ENCODE measurements at places on chromosomes 16 and 17.
A peak's percentile ranks its signal among the peaks of the same experiment; 100 is the strongest.

GRCh38 chr16:56764835-56765234, 34.9 kb downstream of the NUP93 start:
- no peak for DNase-seq

DNA sequence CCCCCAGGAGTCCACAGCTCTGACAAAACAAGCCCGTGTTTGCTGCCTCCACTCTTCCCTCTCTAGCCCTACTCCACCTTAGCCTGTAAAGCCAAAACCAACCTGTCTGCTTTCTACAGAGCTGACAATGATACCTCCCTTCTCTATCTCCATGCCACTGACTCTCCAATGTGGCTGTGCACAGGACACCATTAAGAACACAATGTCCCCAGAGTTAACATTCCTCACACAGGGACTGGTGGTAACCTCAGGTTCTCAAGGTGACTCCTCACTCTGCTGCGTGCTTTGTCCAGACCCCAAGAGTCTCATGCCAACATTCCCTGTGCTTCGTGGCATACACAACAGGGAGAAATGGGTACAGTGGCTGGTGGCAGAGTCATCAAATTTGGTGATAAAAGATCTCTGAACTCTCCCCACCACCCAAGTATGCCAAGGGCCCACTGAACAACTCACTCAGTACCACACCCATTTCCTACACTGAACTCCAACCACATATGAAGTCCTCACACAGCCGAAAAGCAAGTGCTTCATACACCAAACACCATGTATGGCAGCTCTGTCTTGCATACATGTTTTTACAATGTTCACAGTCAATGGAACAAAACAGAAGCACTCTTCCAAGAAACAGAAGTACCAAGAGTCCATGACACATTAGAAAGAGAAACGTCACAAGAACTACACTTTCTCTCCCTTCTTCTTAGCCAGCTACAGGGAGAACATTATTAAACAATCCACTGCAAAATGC, 21.1 kb downstream of the CSNK2A2 start:
- DNase-seq = no peak

DNA sequence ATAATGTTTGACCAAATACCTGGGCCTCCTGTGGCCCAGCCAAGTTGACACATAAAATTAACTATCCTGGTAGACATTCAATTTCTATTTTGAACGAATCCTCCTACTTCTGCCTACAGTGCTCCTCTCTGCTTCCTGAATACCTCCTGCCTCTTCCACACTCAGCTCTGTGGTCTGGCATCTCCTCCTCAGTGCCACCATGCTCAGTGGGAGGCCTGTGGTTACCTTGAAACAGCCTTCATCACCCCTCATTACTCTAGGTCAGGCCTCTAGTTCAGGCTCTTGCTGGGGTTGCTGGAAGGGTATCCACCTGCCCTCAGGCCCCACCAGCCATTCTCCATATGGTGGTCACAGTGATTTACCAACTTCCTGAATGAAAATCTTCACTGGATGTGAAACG, 5.1 kb downstream of the LYRM9 start:
- DNase-seq = no peak

- DNase-seq = no peak
These were observed 38.1 kb upstream of the SSTR5 start for GRCh38 chr16:1034230-1035065.

DNA sequence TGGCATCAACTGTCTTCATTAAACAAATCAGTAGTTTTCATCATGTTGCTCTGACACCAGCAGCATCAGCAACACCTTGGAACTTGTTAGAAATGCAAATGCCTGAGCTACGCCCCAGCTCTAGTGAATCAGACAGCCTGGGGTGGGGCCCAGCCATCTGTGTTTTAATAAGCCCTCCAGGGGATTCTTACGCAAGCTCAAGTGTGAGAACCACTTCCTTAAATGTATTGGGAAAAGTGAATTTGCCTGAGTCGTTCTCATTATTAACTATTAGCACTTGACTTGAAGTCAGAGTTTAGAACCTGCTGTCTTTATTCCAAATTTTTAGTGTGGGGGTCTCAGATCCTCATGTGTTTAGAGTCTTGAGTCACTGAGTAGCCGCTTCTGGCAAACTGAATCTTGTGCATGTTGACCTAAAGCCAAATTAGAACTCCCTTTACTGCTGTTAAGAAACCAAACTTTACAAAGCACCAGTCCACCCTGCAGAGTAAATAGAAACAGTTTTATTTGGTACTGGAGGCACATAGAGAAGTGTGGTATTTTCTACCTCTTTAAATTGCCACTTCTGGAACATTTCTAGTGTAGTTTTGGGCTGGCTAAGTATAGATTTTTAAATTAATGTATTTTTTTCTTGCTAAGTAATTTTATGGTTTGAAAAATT, 137.4 kb upstream of the COX10 start:
- no peak for DNase-seq

- DNase-seq = no peak
These were observed 27.0 kb upstream of the NF1 start for GRCh38 chr17:31067691-31068184.

- no peak for DNase-seq
These were observed 17.8 kb upstream of the TMEM219 start for GRCh38 chr16:29943846-29944799.

GRCh38 chr17:75077496-75078283, 10.1 kb upstream of the SLC16A5 start:
- no peak for DNase-seq

DNA sequence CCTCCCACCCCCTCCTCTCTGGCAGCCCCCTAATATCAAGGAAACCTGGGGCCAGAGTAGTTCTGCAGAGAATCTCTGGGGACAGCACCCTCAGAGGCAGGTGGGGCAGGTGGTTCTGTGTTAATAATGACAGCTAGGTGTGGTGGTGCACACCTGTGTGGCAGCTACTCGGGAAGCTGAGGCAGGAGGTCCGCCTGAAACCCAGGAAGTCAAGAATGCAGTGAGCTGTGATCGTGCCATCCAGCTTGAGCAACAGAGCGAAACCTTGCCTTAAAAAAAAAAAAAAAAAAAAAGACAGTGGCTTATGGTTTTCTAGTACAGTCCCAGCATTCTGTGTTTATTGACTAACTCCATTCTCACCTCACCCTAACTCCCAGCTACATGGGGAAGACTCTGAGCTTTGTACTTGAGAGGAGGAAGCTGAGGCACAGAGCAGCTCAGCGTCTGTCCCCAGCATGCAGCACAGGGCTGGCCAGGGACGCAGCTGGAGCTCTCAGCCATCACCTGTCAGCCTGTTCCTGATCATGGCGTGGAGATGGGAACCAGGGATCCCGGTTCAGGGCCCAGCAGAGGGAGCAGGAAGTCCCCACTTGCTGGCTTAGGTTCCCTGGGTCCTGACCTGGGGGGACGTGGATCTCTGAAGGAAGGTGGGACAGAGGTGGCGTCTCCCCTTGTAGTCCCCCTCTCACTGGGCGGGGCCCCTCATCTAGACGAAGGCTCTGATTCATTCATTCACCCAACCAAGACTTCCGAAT, 6.1 kb downstream of the DBNDD1 start:
- no peak for DNase-seq

DNA sequence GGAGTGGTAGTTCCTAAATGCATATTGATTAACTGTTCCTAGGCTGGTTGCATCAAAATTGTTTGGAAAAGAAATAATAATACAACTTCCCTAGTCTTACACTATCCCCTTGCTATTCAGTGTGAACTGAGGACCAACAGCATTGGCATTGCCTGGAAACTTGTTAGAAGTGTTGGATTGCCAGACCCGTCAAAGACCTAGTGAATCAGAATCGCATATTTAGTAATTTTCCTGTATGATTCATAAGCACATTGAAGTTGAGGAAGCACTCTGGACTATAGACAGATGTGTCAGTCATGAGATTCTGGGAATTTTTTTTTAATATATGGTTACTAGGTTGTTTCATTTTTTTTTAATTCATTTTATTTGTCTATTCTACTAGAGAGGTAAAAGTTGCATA, 34.7 kb upstream of the KCNJ16 start:
- DNase-seq = no peak

DNA sequence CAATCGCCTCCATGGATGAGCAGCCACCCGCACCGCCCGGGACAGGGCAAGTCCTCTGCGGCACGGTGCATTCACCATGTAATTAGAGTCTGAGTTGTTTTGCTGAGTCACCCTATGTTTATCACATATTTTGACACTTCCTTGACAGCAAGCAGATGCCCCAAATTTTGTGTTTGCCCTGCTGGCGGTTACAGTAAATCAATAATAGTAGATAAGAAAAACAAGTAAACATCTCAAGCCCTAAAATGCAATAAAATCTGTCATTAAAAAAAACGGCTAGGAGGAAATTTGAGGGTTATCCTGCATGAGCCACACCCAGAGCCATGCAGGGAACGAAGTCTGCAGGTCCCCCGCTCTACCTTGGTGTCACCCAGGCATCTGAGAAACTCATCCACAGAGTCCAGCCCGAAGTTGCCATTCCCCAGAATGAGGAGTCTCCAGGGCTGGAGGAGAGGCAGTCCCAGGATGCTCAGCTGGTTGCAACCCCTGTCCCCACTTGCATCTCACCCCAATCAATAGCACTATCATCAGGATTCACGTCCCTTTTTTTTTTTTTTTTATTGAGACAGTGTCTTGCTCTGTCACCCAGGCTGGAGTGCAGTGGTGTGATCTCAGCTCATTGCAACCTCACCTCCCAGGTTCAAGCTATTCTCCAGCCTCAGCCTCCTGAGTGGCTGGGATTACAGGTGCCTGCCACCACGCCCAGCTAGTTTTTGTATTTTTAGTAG, 16.5 kb upstream of the ST6GALNAC1 start:
- DNase-seq = peak; percentile 10

- DNase-seq = no peak
These were observed 298.5 kb upstream of the FOXF1 start for GRCh38 chr16:86211800-86212199.

DNA sequence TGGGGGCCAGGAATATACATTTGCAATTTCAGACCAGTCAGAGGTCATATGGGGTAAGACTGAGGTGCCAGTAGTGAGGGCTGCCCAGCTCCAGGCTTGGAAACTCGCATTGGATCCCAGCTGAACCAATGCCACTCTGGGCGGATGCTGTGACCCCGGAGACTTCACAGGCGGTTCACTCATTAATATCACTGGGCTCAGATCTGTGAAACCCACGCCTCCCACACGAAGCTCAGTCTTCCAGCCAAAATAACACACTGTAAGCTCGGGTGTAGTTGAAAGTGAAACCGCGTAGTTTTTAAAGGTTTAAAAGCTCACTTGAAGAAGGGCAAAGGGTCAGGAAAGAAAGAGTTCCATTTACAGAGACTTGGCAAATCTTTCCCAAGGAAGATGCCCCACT, 254.8 kb downstream of the FOXL1 start:
- DNase-seq = no peak

DNA sequence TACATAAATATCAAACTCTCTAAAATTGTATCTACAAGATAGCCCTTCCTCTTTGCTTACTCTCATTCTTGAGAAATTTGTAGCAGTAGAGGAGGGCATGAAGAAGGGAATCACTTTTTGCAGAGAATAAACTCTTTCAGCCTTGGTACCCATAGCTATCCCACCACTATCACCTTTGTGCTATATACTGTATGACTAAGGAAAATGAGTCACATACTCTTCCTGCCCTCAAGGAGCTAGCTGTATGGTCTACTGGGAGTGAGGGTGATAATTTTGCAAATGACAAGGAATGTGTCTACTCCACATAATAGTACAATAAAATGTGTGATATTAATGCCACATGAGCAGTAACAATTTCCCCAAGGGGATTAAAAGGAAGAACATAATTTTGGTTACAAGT, 184.6 kb upstream of the WSB1 start:
- DNase-seq = no peak

DNA sequence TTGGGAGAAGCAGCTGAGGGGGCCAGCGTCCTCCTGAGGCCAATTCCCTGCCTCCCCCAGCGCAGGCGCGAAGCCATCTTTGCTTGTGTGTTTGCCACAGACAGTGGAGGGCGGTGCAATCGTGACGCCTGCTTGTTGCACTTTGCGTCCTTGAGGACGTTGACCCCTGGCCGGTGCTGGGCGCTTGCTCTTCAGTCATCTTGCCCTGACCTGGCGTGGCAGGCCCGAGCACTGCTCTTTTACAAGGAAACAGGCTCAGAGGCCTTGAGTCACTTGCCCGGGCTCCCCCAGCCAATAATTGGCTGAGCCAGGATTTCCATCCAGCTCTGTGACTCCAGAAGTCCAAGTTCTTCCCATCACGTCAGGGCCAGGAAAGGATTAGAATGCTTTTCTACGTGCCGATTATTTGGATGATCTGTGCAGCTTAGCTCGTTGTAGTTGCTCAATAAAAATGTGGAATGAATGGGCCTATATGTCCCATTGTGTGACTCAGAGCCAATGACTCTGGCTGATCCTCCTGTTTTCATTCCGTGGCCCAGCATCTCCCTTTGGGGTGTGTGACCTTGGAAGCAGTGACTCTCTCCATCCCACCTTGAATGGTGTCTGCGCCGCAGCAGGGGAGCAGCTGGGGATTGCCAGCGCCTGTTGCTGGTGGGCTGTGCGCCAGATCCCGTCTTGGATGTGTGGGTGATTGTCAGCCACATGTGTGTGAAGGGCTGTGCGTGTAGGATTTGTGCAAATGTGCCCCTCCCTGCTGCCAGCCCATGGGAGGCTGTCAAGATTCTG, 214.1 kb downstream of the SEC14L1 start:
- no peak for DNase-seq
